ENCODE measurements at places on chromosomes 7 and 10.

GRCh38 chr10:92239600-92240288 lies 51.1 kb downstream of the CPEB3 start:
- DNase-seq, result no peak

DNA sequence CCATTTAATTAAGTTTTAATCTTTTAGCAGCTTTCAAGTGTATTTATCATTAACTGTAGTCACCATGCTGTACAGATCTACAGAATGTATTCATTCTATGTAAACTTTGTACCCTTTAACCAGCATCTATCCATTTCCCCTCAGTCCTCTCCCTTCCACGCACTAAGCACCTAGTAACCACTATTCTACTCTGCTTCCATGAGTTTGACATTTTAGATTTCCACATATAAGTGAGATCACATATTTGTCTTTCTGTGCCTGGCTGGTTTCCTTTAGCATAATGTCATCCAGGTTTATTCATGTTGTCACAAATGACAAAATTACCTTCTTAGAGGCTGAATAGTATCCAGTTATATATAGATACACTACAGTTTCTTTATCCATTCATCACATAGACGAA lies 79.7 kb downstream of the BTAF1 start:
- DNase-seq, result no peak

DNA sequence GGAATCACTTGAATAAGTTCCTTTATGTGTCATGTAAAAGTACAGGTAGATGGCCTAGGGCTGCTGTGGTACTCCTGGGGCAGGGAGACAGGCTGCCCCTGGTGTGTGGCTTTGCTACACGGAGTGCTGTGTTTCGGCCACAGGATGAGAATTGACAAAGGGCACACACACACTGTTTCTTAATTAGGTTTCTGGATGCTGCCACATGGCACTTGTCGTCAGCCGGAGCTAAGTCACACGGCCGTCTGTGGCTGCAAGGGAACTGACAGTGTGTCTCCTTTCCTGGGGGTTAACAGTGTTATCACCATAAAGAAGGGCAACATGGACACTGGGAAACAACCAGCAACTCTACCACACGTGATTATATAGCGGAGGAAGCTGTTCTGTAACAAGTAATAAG lies 55.7 kb upstream of the CREB5 start:
- DNase-seq, result no peak

- DNase-seq, result no peak
Observed at GRCh38 chr10:129745186-129745750, 218.8 kb downstream of the EBF3 start.

- no peak for DNase-seq
Observed at GRCh38 chr7:64504581-64505120, 58.2 kb downstream of the ZNF680 start.

DNA sequence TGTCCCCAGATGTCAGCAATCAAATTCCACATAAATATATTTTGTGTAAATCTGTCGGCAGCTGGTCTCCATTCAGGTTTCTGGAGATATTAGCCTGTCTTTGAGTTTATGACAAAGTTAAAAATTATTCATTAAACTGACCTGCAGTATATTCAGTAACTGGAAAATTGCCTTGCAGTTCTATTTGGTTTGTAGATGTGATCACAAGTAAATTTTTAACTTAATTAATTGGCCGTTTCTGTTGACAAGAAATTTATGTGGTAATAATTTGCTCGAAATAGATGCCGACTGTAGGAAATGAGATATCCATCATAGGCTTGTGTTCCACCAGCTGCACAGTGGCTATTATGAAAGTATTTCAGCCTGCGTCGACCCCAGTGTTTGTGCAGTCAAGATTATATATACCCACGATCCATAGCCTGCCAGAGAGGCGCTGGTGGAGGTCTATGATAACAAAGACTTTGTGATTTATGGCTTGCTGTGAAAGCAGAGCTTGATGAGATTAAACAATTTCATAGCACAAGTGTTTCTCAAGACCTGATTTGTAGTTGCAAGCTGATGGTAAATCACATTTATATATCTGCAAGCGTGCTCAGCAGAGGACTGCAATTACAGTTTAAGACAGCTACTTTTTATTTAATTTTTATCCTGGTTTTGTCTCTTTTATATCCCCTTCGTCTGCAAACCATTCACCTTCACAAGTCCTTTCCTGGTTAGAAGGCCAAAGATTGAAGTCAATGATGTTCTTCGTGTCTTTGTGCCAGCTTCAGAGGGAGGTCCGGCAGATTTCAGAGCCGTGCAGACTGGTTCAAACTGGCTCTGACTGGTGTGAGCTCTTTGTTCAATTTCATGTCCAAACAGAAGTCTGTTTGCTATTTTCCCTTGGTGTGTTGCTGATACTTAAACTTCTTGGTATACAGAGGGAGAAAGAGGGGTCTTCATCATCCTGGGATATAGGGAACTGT lies 850.9 kb downstream of the LRMDA start:
- DNase-seq, result no peak

DNA sequence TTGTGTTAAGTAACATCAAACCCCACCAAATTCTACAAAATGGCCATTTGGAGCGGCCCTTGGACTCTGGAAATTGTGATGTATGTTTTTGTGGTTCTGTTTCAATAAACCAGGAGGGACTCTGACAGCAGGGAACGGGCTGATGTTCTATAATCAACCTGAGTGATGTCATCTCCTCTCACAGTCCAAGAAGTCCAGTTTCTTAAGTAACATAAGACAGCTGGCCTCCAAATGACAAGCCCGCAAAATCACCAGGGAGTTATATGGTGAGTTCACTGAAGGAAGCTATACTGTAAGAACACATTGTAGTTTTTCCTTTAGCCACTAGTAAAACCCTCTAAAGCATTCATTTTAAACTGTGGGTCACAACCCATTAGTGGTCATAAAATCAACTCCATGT lies 34.0 kb downstream of the GOT1 start:
- DNase-seq, result no peak

GRCh38 chr7:1531979-1532455 lies 1.5 kb downstream of the MAFK start:
- no peak for DNase-seq

DNA sequence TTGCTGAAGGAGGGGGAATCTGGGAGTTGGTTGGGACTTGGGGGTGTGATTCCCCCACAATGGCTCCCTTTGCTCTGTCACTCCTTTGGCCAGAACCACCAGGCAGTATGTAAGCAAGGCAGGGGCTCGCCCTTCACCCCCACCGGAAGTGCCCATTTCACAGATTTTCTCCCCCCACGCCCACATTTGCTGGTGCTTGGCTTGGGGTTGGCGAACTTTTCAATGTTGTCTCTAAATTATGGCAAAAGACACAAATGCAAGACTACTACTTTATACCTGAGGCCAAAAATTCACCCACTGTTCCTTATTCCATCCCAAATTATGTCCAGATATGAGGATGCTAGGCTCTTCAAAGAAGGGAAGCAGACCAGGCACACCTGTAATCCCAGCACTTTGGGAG lies 24.5 kb downstream of the RBAK start:
- DNase-seq, result no peak

- no peak for DNase-seq
Observed at GRCh38 chr7:105800442-105800841, 76.0 kb downstream of the ATXN7L1 start.

DNA sequence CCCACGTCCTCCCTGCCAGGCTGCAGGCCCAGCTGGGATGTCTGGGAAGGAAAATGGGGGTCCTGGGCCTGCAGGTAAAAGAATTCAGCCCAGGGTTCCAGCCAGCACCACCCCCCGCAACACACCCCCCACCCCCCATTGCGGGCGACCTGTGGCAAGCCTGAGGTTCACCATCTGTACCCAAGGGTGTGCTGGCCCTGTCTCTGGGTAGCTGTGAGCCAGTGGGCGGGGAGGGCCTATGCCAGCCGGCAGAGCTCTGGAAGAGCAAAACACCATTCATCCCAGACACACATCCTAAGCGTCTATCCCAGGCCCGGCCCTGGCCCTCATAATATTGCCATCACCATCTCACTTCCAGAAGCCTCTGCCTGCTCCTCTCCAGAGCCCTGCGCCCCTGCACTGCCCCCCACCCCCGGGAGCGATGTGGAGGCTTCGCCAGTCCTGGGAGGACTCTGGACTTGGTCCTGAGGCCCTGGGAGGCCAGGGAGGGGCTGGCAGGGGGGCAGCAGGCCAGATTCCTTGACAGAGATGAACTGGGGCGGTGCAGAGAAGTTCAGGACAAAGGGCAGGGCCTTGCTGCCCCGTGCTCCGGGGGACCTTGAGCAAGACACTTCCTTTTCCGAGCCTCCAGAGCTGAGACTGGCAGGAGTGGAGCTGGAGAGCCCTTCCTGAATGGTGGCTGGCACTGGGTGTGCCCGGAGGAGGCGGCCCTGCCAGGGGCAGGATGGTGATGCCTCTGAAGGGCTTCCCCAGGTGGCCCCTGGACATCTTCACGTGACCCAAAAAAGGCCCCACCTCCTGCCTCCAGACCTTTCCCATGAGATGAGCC lies 8.7 kb upstream of the TTYH3 start:
- no peak for DNase-seq

- DNase-seq, result no peak
Observed at GRCh38 chr7:143396625-143397556, 11.8 kb downstream of the EPHA1 start.

GRCh38 chr7:143374561-143374960 lies 6.6 kb upstream of the ZYX start:
- no peak for DNase-seq

DNA sequence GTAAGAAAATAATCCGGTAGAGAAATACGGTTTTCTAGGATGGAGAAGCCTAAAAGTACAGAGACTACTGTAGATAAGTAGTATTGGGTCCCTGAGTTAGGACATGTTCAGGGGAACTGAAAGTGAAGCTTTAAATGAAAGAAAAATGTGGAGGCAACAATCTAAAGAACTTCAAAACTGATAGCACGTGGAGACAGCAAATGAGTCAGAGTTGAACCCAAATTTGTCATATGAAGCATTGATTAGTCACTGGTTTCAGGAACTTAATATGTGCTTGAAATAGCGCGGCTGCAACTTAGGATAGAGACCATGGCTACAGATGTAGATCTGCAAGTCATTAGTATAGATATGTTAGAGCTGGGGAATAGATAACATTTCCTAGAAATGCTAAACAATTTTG lies 1138.6 kb upstream of the SORCS1 start:
- no peak for DNase-seq

DNA sequence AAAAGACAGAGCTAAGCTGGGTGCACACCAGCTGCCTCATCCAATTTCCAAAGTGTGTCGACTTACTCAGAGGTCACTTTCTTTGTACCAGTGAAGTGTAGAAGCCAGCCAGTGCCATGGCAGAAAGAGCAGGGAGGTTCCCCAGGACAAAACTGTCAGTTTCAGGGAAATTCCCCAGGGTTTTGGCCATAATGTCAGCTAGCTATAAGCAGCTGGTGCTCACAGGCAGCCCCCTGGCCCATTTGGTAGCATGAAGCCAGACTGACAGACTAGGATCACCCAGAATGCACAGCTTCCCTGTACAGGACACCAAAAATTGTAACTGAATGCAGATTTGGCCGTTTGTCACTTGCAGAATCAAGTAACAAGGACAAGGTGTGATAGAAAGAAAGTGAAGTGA lies 28.6 kb downstream of the MRPL32 start:
- no peak for DNase-seq

DNA sequence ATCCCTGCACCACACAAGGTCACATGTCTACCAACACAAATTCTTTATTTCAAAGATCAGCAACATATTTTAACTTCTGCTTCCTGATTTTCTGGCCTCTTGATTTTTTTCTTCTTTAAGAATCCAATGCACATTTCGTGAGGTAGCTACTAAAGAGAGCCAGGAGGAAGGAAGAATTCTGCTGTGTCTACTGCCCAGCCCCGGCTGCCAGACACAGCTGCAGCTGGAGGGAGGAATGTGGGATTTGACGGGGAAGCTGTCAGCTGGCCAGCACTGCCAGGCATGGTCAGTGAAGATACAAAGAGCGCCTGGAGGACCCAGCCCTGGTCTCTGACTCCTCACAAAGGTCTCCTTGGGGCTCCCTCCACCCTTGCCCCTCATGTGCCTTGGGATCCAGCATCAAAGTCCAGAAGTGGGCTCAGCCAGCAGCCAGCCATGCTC lies 6.9 kb upstream of the AOC1 start:
- no peak for DNase-seq

- DNase-seq, result no peak
Observed at GRCh38 chr10:77798940-77799339, 127.6 kb downstream of the DLG5 start.

DNA sequence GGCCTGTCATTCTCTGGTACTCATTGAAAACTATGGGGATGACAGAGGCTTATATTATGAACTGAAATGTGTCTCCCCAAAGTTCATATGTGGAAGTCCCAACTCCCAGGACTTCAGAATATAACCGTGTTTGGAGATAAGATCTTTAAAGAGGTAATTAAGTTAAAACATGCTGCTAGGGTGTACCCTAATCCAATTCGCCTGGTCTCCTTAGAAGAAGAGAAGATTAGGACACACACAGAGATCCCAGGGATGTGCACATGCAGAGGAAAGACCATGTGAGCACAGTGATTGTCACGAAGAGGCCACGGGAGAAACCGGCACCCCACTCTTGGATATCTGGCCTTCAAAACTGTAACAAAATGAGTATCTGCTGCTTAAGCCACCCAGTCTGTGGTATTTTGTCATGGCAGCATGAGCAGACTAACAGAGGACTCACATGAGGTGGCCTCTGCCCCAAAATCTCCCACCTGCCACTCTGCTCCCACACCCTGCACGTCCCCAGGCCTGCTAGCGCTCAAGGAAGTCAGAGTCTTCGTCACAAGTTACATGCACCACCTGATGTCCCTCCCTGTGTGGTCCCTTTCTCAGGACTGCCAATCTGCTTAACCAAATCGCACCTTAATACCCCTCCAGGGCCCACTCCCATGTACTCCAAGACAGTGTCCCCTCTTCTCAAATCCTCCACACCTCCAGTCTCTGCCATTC lies 26.8 kb downstream of the PLAC9 start:
- no peak for DNase-seq

DNA sequence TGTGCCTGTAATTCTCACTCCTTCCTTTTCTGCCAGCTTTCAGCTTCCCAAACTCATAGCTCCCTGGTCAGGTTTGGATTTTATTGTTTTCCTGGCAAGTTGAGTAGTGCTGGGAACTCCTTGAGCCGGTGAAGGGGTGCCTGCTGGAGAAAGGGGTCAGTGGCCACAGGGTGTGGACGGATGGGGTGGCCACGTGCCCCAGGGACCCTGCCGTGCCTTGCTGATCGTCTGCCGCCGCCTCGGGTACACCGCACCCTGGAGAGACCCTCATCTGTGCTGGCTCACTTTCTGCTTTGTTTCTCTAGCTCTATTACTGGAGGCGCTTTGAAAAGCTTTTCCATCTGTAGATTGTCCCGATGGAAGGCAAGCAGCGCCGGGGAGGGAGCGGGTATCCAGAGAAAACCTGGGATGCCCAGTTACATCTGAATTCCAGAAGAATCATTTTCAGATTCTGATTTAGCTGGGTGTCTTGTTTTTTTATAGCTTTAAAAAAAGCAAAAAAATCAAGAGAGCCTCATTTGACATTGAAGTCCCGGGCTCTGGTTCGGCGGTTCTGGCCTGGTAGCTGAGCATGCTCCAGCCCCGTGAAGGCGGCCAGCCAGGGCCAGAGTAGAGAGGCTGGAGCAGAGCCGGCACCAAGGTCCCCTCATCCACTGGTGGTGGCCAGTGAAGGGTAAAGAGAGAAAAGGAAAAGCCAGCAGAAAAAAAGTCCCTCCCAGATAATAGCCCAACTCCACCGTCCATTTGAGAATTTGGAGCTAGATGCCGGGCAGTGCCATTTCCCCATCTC lies 510.9 kb upstream of the FOXK1 start:
- no peak for DNase-seq
